ENCODE measurements at places on chromosomes 4 and X.

DNA sequence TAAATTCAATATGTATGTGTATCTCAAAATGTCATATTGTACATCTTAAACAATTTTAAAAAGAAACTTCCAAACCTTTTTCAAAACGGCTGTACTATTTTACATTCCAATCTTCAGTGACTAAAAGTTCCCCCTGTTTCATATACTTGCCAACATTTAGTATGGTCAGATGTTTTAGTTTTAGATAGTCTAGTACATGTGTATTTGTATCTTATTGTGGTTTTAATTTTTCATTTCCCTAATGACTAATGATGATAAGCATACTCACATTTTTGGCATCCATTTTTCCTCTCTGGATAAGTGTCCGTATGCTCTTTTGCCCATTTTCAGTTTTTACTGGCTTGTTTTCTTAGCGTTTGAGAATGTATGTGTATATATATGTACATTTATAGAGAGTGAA lies 212.2 kb upstream of the MAGEB18 start:
- no peak for DNase-seq

DNA sequence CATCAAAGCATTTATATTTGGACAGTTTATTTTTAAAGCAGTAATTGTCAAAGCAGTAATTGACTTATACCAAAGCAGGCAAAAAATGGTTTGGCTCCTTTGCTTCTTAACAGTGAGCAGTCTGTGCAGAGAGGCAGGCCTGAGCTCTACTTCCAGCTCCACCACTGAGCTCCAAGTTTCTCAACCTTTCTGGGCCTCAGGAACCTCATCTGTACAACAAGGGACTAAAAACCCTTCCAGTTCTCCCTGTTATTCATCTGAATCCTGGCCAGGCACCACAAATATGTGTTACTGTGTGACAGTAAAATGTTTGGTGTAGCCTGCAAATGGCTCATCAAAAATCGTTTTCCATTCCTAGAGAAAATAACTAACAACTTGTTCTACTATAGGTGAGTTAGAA lies 88.7 kb upstream of the TTC29 start:
- no peak for DNase-seq

GRCh38 chr4:113823291-113823659 lies 61.7 kb upstream of the CAMK2D start:
- DNase-seq, result no peak

- DNase-seq, result no peak
Observed at GRCh38 chrX:2640436-2641150, 50.5 kb upstream of the CD99 start.

DNA sequence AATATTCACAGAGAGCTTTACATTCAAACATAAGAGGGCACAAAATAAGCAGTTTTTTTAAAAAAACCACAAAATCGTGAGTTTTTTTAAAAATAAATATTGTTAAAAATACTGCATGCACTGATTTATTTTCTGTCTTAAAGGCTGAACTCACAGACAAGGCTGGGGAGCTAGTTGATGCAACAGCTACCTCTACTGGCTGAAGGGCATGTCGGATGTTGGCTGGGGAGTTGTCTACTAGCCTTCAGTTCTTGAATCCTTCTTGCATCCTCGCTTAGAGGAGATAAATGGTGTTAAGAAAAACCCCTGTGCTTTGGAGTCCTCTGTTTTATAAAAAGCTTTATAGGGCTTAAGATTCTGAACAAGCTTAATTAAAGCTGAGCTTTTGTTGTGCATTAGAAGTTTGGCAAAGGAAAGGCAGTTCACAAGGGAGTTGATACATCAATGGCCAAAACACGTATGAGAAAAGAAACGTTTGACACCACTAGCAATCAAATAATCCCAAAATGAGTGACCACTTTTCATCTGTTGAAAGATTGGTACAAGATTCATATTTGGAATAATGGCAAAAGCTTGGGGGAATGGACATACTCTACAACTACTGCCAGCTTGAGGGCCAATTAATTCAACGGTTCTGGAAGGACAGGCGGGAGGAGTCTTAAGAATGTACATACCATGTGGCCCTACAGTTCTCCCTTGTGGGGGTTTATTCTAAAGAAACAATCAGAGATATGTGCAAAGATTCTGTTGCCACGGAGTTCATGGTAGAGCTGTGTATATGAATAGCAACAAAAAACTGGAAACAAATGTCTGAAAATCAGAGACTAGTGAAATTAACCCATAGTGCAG lies 94.7 kb downstream of the SEL1L3 start:
- peak; percentile 4 for DNase-seq

- no peak for DNase-seq
Observed at GRCh38 chrX:47748576-47748975, 88.1 kb upstream of the ZNF81 start.

DNA sequence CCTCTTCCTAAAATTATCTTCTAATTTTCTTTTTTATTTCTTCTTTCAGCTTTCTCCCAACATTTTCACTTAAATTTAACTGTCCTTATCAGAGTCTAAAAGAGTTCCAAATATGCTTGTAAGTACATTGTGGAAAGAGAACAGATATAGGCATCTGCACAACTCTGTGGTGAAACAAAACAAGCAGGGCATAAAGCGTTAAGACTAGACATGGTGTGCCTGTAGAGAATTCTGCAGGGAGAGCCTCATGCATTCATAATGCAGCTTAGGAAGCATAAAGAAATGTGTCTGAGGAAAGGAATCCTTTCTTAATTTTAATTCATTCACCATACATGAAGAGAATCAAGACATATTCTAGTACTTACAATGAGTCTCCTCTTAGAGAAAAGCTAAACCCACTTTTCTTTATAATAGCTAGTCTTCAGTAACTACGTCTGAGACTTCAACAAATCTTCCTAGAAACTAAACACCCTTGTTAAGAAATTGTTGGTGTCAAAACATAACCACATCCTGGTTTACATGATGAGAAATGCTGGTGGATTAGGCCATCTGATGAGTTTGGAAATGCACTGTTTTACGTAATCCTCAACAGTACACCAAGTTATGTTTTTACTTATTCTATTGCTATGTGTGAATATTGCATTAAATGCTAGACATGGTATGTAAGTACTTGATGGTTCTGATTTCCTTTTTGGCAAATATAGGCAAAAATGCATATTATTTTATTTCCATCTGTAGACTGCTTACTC lies 307.8 kb upstream of the GIMD1 start:
- no peak for DNase-seq

GRCh38 chr4:138522366-138522765 lies 280.2 kb upstream of the SLC7A11 start:
- DNase-seq, result no peak

DNA sequence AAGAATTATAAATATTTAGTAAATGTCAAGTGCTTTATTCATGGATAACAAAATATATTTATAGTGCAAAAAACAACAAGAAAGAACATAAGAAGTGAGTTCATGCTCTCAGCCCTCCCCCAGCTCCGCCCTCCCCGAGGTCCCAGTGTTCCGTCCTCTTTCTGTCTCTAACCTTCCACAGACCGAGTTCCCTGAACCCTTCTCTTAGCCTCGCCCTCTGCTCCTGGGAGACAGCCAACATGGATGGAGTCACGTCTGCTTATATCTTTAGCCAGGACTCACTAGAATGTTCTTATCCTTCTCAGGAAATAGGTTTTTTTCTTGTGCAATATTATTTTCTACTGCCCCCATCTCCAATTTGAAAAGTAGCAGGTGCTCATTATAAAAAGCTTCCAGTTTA lies 40.1 kb upstream of the HELT start:
- DNase-seq, result no peak

- no peak for DNase-seq
Observed at GRCh38 chrX:46257451-46257879, 287.8 kb downstream of the ZNF674 start.

DNA sequence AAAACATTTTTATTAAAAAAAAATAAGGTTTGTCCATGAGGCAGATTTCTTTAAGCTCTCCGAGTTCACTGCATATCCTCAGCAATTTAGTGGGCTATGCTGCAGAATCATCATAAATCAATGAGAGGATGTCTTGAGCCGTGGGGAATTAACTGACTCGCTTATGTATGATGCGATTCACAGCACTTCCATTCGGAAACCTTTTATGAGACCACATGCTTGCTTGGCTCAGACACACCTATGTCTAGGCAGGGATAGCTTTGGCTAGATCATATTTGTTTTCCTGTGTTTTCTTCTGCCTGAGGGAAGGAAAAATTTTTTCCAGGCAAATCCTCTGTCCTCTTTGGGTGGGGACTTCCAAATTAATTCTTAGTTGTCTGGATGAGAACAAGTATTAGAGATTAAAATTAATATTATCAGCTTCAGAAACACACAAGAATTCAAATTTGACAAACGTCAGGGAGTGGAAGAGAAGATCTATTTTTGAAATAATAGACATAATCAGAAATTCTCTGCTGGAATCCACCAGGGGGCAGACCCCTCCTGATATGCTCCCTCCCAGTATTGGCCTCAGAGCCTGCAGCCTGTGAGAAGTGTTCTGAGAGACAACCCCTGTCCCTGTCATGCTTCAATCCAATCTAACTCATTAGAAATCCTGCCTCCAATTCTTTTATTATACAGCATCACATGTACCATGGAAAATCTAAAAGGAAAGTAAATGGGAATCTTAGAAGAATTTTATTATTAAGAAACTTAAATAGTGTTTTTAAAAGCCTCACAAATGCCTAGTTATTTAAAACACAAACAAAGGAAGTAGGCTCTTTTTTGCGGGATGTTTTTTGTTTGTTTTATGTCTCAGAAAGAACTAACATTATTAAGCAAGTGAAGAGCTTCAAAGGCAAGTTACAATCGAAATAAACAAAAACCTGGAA lies 345.1 kb upstream of the TACR3 start:
- no peak for DNase-seq

- DNase-seq, result peak; percentile 6
Observed at GRCh38 chrX:103467887-103468286, 51.4 kb downstream of the RAB40A start.

GRCh38 chrX:68186552-68187262 lies 246.6 kb downstream of the OPHN1 start:
- DNase-seq, result no peak

DNA sequence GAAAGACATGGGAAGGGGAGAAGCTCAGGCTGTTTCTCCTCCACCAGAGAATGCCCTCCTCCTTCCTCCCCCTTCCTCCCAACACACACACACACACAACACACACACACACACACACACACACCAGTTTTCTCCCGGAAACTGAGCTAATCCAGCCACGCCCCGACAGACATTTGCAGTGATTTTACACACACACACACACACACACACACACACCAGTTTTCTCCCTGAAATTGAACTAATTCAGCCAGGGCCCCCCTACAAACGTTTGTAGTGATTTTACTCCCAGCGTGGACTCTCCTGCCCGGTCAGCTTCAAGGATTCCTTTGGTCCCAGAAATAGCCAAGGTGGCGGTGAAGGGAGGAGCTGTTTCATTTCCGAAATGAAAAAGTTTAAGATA lies 32.9 kb upstream of the STX18 start:
- no peak for DNase-seq

DNA sequence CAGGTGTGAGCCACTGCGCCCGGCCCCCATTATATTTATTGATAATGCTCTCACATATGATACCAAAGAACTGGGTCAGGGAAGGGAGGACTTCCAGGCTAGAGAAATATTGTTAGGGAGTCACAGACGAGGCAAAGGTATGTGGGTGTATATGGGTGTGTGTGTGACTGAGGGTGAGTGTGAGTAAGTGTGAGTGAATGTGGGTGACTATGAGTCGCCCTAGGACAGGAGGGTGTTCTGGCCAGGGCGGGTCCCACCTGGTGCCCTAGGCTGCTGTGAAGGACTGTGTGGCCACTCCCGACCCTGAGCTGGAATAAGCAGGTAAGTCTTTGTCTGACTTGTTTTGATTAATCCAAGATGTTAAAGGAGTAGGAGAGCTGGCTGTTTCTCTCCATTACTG lies 34.4 kb downstream of the RWDD4 start:
- no peak for DNase-seq

DNA sequence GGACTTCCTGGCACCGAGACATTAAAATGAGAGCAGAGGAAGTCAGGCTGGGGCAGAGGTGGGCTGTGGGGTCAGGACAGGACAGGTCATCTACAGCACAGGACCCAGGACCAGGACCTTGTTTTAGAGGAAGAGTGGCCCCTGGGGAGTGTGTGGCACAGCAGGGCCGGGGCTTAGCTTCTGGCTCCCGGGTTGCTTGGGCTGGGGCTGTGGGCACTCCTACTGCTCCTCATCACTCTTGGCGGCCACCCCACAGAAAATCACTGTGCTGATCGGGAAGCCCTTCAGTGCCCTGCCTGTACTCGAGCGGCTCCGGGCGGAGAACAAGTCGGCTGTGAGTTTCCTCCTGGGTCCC lies 8.1 kb upstream of the ATP6AP1 start:
- DNase-seq, result no peak

- DNase-seq, result no peak
Observed at GRCh38 chr4:128291096-128291495, 3.5 kb upstream of the PGRMC2 start.

DNA sequence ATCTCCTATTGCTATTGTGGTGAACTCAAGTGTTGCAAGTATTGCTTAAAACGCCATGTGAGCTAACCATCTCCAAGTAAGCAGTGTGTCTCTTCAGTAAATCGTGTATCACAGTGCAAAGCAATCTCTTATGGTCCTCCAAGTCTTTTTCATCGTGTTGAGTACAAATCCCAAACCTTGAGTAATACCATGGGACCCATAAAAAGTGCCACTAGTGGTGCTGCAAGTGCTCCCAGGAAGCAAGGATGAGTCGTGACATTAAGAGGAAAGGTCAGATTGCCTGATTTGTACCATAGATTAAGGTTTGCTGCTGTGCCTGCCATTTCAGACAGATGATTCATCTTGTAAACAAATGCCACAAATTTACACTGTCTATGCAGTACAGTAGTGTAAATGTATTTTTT lies 66.9 kb upstream of the BMPR1B start:
- no peak for DNase-seq

- no peak for DNase-seq
Observed at GRCh38 chr4:5708449-5709206, at the start of gene EVC2. TSS of gene EVC2 (minus strand) at chr4:5708559. CDS start at chr4:5708513, 46 bp downstream.

- peak; percentile 14 for DNase-seq
Observed at GRCh38 chr4:105714071-105714521, 5.5 kb downstream of the GSTCD start.

DNA sequence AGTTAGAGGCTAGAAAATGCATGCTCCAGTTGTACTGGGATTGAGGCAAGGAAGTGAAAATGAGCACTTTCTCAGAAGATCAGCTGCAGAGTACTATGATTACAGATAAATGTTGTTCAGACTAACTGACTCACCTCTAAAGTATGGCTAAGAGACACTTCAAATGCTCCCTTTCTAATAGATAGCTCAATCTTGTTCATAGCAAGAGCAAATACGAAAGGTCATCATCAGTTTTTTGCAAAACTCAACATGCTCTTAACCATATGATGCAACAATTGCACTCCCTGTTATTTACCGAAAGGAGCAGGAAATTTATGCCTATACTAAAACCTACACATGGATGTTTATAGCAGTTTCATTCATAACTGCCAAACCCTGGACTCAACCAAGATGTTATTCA lies 838.4 kb upstream of the INTU start:
- no peak for DNase-seq

Data from hematopoietic multipotent progenitor cell treated with erythropoietin and hydrocortisone succinate and interleukin-3 and kit ligand, for 15 days (in vitro differentiated cells).